Activated CD4-positive, alpha-beta memory T cell treated with anti-CD3 and anti-CD28 coated beads, Interleukin-2, amount 10 ng/mL, durations not matched to agents 7 days and 5 days (primary cell): ENCODE measurements at places on chromosomes 6 and 20. TPM values are rescaled to one million over a fixed set of nuclear protein-coding genes. Genes with fewer than 3 reads are reported as not detected.

The PSORS1C2 gene
- total RNA-seq, result not detected

The CST2 gene
- not detected for total RNA-seq

The FOXP4 gene
- total RNA-seq, result 8.5 TPM

The RIN2 gene
- total RNA-seq, result not detected

The SLC22A16 gene
- total RNA-seq, result not detected

The ULBP3 gene
- 2.2 TPM for total RNA-seq

The CMTR1 gene
- 99.7 TPM for total RNA-seq

The GINM1 gene
- total RNA-seq, result 18.1 TPM

The TBXT gene
- not detected for total RNA-seq

The BNIP5 gene
- not detected for total RNA-seq

The RAD21L1 gene
- not detected for total RNA-seq

The CLVS2 gene
- not detected for total RNA-seq

The TFAP2D gene
- total RNA-seq, result not detected

The EEF1A2 gene
- 2.6 TPM for total RNA-seq

The DYNLT2 gene
- 2.2 TPM for total RNA-seq

The OOEP gene
- 0.68 TPM for total RNA-seq
